IMR-90 (cell line): ENCODE measurements at places on chromosomes 4 and X. TPM values are rescaled to one million over a fixed set of nuclear protein-coding genes. Genes with fewer than 3 reads are reported as not detected.

DNA sequence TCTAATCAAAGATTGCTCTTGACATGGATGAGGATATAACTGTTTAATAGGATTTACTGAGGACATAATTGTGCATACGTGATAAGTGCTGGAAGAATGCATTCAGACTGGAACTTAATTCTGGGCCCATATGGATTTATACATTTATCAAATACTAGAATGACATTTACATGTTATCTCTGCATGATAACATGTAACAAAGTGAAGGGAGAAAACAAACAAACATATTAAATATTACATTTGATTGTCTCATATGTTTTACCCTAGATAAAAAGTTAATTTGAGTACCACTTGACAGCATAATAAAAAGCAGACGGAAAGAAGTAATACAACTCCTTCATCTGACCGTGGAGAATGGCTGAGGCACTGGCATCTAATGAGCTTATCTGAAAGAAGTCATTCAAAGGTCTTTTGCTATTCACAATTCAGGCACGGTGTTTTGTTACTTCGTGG lies 297.8 kb downstream of the PPP3CA start:
- no peak for DNase-seq

DNA sequence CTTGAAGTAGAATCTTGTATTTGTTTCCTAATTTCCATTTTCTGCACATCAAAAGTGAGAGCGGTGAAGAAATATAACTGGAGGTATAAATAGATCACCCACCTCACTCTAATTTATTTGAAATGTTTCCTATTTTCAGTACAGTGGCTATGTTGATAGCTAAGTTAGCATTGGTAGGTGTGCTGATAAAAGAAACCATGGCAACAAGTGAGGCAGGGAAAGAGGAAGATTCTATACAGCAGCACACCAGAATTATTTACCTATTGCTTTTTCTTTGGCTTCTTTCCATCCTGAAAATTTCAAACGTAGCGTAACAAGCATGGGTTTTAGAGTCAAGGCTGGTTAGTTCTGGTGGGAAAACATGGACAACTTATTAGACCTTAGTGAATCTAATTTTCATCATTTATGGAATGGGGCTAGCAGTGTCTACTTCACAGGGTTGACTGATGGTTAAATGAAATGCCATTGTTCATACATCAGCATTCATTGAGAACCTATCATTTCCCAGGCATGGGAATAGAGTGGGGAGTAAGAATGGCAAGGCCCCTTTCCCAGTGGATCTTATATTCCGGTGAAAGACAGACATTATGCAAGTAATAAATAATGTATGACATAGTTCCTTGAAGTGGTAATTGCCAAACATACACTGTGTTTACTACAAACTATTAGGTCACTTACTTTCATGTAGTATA lies 30.6 kb upstream of the CTSO start:
- no peak for DNase-seq

- DNase-seq: no peak
Measured at GRCh38 chrX:150572206-150572605, 3.8 kb downstream of the MTM1 start.

GRCh38 chrX:120457766-120458180 lies 11.3 kb downstream of the LAMP2 start:
- DNase-seq: peak; percentile 76

DNA sequence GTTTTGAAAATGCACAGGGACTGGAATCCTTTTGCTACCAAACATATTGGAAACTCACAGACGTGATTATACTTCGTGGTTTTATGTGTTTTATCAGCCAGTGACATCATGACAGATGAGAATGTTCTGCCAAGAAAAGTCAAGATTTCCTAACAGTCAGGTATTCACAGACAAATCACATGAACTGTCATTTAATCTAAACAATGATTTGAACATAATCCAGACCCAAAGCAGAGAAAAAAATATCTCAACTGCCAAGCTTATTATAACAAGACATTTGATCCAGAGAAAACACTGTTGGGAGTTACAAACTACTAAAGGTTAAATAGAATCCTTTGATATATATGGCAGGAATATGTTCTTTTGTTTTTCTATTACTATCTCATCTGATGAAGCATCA lies 635.9 kb upstream of the FRG1 start:
- DNase-seq: peak; percentile 62

GRCh38 chr4:173626277-173626676 lies 96.2 kb upstream of the HAND2 start:
- no peak for DNase-seq

DNA sequence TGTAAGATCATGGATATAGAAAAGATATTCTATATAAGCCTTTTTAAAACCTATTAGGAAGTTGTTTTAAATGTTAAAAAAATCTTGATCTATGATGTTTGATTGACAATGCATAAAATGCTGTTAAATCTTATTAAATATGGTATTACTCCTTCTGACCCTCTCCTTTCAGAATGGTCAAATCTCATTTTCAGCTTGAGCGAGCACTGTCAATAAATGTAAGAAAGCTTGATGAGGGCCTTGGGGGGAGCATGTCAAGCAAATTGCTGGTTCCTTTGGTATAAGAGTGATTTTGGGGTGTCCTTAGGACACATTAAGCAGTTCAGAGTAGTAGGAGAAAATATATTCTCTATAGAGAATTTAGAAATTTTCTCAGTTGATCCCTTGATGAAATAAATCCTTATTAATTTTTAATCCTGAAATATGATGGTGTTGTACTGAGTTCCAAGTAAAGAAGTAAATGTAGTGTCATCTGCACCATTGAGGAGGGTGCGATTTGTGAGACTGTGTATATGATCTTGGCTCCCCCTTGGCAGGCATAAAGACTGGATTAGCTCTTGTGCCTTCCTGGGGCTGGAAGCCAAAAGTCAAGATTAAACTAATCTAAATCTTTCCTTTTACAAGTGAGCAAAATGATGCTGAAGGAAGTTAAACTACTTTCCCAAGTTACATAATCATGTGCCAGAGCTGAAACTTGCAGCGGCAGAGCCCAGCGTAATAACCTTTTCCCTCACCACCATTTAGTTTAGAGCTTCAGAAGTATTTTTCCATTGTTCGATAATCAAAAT lies 82.6 kb upstream of the ANK2 start:
- no peak for DNase-seq

Gene SPIN4
- 2.5 and 2.9 TPM in 2 replicates for polyA plus RNA-seq

DNA sequence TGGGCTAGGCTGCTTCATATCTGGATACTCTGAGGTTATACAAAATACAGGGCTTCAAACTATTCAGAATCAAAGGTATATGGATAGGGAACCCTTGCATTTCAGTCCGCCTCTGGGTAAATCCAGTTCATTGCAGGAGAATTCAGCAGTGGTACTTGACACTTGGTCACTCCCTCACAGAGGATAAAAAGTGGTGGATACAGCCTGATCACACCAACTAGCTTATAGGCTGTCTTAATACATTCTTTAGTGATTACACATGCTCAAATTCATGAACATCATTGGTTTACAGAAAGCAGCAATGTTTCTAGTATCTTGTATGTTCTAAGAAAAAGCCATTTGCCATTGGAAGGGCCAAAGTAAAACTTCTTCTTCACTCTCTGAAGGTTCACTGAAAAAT lies 104.8 kb upstream of the PDE5A start:
- peak; percentile 75 for DNase-seq

DNA sequence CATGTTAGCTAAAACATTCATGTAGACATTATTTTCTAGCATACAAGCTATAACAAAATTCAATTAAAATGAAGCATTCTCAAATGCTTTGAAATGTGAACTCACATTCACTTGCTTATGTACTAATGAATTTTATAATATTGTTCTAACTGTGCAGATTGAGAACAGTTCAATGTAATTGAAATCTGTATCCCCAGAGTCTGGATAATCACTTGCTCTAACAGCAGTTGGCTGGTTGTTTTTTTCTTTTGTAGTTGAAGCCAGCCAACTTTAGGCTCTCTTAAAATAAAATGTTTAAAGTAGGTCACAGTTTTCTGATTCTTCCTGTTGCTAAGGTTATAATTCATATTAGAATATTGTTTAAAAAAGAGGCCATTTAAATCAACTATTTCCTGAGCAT lies 438.9 kb downstream of the NAF1 start:
- no peak for DNase-seq

DNA sequence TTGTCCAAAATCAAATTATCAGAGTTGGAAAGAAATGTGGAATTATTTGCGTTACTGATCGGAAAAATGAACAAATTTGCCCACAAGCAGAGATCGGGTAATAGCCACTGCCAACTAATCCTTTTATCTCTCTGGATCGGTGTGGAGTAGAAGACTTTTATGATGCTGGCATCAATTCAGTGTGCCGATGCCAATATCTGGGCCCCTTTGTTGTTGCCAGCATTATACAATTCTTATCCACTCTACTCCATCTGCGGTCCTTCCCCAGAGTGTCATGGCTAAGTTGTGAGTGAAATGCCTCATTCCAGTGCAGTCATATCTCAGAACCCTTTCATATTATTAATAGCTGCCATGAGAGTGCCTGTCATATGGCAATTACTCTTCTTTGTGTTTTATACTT lies 660.2 kb downstream of the ADGRL3 start:
- DNase-seq: no peak

GRCh38 chr4:1177274-1178141 lies 5.1 kb upstream of the SPON2 start:
- DNase-seq: no peak

Gene FGF13
- not detected in 2 replicates for polyA plus RNA-seq

Gene CCNB3
- 0.09 TPM in 2 replicates for polyA plus RNA-seq

- no peak for DNase-seq
Measured at GRCh38 chrX:45142185-45142584, 58.5 kb downstream of the DIPK2B start.

DNA sequence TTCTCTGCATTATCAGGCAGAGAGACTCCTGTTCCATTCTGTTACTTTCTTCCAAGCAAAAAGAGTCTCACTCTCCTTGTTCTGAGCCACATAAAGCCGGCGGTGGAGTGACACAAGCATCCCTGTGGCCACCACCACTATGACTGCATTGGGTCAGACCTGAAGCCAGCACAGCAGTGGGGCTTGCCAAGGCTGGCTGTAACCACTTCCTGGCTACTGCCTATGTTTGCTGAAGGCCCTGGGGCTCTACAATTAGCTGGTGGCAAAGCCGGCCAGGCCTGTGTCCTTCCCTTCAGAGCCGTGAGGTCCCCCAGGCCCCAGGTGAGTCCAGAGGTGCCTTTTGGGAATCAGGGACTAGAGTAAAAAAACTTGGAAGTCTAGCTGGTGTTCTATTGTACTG lies 31.8 kb downstream of the PLAC8 start:
- DNase-seq: no peak

DNA sequence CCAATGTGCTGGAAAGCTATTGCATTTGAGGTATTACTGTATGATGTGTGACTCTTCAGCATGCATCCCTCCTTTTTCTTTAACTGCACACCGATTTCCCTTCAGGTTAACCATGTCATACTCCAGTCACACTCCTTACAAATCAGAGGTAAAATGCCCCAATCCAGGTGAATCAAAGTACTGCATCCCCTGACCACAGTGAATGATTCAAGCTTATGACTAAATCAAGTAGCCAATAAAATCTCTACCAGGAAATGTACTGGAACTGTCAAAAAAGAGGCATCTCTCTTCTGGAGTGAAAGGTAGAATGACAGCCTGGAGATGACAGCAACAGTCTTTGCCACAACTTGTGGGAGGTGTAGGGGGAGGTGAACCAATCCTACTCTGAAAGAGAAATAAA lies 10.4 kb downstream of the ADAMTS3 start:
- no peak for DNase-seq

GRCh38 chr4:121071640-121072223 lies 603 bp downstream of the NDNF start:
- DNase-seq: no peak

GRCh38 chrX:45774961-45775360 lies 574.3 kb upstream of the DIPK2B start:
- peak; percentile 81 for DNase-seq

Gene MAGEB10
- not detected in 2 replicates for polyA plus RNA-seq

Gene SMIM31
- not detected in 2 replicates for polyA plus RNA-seq

GRCh38 chrX:130682990-130683389 lies 220.0 kb downstream of the ENOX2 start:
- DNase-seq: peak; percentile 59

Gene RIPPLY1
- polyA plus RNA-seq: not detected in 2 replicates

Gene PDE5A
- 71.5 and 101 TPM in 2 replicates for polyA plus RNA-seq

DNA sequence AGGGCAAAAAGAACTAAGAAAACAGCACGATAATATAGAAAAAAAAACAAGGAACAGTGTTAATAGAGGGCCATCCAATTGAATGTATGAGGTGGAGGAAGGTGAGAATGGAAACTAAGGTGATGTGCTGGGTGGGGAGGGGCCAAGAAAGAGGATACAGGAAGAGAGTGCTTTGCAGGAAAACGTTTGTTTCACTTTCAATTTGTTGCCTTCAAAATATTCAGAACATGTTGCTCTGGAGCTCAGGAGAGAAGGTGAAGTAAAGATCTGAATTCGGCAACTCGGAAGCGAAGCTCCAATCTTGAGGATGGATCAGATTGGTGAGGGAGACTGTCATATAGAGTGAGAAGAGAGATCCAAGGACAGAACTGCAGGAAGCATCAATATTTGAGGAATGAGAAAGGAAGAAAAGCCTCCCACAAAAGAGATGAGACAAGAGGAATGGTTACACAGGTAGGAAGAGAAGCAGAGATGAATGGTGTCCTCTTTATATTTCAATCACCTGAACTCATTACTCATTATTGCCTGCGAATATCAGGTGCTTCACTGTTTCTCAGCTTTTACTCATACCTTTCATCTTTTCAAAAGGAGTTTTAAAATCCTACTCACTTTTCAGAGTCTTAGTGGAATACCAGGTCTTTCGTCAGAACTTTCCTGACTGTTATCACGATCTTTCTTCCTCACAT lies 14.7 kb upstream of the SEC24D start:
- DNase-seq: peak; percentile 14

Gene CORIN
- 19.2 and 24.7 TPM in 2 replicates for polyA plus RNA-seq

Gene VSIG4
- polyA plus RNA-seq: not detected in 2 replicates

Gene FGFBP2
- polyA plus RNA-seq: not detected in 2 replicates

Gene PRICKLE3
- polyA plus RNA-seq: 6.4 and 6.8 TPM in 2 replicates

DNA sequence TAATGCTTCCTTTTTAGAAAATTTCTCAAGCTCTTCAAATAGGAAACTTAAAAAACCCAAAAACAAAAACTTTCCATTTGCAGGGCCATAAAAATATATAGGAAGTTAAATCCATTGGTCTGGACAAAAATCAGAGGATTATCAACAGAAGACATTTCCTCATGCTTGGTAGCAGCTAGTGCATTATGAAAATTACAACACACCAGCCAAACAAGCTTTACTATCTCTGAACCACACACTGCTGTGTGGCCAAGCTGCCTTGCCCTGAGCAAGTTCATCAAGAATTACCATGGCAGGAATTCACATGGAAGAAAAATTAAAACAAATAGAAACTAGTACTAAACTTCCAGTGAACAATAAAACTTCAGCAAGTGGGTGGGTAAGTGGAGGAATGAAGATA lies 3.6 kb downstream of the USP46 start:
- DNase-seq: no peak

GRCh38 chr4:153440475-153440874 lies 25.7 kb upstream of the TMEM131L start:
- DNase-seq: no peak

GRCh38 chrX:3713225-3713936 lies at the start of gene PRKX:
Gene PRKX, minus strand, starts transcription at chrX:3713649. Its CDS starts 396 bp downstream, at chrX:3713253.
- DNase-seq: peak; percentile 36

- DNase-seq: no peak
Measured at GRCh38 chrX:7889135-7889534, 38.1 kb downstream of the PNPLA4 start.

GRCh38 chr4:86640469-86640868 lies 46.4 kb downstream of the PTPN13 start:
- DNase-seq: peak; percentile 61
